ENCODE measurements at places on chromosomes 7 and 10.

DNA sequence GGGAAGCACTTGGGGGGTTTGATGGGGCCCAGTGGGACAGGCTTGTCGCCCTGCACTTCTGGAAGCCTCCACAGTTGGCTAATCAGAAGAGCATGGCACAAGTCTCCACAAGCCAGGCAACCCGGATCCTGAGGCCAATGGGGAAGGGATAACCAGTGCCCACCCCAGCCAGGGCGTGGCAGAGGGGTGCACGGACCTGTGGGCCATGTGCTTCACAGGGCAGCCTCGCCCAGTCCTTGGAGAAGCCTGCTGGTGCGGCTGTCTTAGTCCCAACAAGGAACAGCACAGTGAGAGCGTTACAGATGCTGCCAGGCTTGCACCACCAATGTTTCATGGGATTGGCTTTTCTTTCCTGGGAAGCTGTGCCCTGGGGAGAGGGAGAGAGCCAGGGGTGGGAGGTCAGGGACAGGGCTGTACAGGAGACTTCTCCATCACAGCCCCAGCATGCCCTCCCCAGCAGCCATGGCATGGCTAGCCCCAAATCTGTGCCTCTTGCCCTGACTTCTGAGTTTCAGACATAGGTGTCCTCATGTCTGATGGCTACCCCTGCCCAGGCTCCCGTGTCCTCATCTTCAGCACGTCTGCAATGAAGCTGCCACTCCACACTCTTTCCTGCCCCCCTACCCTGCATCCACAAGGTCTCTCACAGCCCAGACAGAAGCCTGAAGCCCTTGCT lies 116.0 kb downstream of the PTPN20 start:
- DNase-seq = peak; percentile 26

- no peak for DNase-seq
Observed at GRCh38 chr10:93913706-93914105, 19.9 kb downstream of the SLC35G1 start.

- no peak for DNase-seq
Observed at GRCh38 chr7:37491919-37492694, 43.4 kb upstream of the ELMO1 start.

DNA sequence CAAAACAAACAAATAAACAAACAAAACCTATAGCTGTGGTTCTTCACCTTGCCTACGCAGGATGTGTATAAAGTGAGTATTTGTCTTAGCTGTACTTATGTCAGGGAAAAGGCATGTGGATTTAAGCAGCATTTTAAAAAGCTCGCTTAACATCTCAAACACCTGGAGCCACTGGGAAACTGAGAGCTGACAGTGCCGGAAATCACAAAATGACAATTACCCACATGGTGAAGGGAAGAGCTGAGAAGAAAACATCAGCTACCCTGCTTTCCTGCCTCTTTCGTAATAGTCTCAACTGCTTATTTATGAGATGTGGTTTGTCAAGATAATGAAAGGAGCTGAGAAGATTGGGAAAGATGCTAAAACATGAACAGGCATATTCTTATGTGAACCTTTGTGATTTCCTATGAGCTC lies 31.1 kb upstream of the MSMB start:
- no peak for DNase-seq

DNA sequence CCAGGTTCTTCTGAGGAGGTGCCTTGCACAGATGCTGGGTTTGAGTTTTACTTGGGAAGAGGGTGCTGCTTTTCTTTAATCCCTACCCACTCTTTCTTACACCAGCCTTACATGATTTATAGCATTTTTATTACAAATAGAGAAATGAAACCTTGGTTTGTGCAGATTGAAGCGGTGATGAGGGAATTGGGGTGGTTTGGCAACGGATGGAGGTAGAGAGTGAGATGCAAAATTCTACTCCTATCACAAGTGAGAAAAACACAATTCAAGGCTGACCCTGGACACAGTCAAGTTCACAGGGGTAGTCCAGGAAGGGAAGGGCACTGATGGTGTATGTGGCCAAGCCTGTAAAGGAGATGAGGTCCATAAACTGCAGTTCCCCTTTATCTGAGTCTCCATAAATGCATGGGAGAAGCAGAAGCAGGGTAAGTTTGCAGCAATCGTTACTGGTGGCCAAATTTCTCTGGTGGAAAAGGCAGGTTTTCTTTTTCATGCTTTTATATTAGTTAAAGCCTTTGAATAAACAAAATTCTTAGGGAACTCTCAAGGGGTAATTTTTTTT lies 214.3 kb downstream of the JAZF1 start:
- no peak for DNase-seq

DNA sequence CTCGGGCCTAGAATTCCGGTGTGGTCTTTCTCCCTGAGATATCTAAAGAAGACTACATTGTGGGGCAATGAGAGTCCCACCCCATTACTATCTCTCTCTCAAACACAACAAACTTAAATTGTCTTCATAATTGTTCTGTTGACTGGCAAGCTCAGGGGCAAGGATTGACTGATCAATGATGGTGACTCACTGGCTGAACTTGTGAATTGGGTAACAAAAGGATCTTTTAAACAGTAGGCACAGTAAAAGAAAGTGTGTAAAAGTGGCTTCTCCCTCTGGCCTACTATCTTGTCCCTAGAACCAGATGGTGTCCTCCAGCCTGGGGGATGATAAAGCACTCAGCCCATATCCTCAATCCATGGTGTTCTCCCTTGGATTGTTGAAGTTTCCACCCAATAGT lies 63.1 kb upstream of the RAPGEF5 start:
- no peak for DNase-seq

GRCh38 chr7:81577642-81578340 lies 192.1 kb downstream of the HGF start:
- DNase-seq = no peak

DNA sequence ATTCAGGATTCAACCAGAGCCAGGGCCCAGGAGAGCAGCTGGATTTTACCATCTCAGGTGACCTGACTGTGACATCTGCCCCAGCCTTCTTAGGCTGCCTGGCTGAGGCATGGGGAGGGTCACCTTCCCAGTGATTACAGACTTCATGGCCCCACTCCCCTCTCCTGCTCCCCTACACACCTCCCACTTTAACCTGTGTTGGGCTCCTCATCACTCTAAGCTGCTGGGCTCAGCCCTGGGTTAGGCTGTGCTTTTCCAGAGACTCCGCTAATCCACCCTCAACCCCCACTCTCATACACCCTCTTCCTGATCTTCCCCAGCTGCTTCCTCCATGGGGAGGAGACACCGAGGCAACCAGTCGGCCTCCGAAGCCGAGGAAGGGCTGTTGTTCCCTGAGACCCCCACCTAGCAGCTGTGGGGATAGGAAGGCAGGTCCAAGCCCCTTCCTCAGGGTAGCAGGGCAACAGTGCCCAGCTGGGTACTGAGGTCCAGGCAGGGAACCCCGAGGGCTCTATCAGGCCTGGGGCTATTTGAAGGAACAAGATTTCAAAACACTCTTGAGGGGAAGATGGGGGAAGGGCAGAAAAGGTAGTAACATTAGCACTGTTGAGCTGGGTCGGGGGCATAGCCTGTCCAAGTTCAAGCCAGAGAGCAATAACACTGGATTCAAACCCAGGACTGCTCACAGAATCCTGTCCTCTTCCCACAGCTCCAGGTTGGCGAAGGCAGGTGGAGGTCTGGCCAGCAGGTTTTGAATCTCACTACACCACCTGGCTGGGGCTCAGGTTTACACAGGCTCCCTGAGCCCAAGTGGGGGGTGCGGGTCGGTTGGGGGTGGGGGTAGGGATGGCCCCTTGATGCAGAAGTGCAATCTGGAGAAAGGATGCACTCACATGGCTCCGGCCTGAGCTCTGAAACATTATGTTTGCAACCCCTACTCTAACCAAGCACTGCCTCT lies 1.8 kb downstream of the IMPDH1 start:
- no peak for DNase-seq

- DNase-seq = no peak
Observed at GRCh38 chr7:35032166-35032565, 5.1 kb downstream of the DPY19L1 start.

DNA sequence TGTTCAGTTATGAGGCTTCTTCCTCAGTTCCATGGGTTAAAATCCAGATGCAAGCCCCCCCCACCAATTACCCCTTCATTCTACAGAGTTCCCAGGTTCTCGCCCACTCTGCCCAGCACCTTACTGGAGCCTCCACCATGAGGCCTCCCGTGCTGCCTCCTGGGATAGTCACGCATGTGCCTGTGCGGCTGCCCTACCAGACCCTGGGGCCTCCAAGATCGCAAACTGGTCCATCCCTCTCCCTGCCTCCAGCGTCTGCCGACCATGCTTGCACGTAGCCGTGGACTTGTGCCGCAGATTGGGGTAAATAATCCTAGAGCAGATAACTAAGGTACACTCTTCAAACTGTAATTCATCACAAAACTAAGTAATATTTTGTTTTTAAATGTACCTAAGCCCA lies 611.2 kb downstream of the PTPRN2 start:
- DNase-seq = no peak

- no peak for DNase-seq
Observed at GRCh38 chr7:778271-778967, 51.3 kb upstream of the PRKAR1B start.

- peak; percentile 54 for DNase-seq
Observed at GRCh38 chr7:30238721-30239441, 45.5 kb upstream of the ZNRF2 start.

- DNase-seq = no peak
Observed at GRCh38 chr10:21293518-21294356, 231.7 kb downstream of the SKIDA1 start.

GRCh38 chr7:54419209-54419608 lies 123.0 kb upstream of the VSTM2A start:
- DNase-seq = no peak

- no peak for DNase-seq
Observed at GRCh38 chr10:110110338-110110737, 97.1 kb upstream of the MXI1 start.

GRCh38 chr7:13852281-13852968 lies 137.0 kb downstream of the ETV1 start:
- no peak for DNase-seq

- no peak for DNase-seq
Observed at GRCh38 chr10:35661236-35661635, 19.1 kb upstream of the FZD8 start.

Measured in liver (tissue), 10 donors.